ENCODE measurements at places on chromosomes 6 and 20.

GRCh38 chr20:10177326-10177725 lies 41.3 kb upstream of the SNAP25 start:
- DNase-seq, result no peak

DNA sequence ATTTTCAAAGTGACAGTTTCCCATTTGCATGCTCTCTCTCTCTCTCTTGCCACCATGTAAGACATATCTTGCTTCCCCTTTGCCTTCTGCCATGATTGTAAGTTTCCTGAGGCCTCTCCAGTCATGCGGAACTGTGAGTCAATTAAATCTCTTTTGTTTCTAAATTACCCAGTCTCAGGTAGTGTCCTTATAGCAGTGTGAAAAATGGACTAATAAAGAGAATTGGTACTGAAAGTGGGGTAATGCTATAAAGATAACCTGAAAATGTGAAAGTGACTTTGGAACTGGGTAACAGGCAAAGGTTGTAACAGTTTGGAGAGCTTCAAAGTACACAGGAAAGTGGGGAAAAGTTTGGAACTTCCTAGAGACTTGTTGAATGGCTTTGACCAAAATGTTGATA lies 389.8 kb downstream of the GRIK2 start:
- no peak for DNase-seq

- no peak for DNase-seq
Observed at GRCh38 chr6:42988486-42989020, 4.2 kb downstream of the PPP2R5D start.

GRCh38 chr6:144159742-144160141 lies 9.4 kb downstream of the STX11 start:
- no peak for DNase-seq

DNA sequence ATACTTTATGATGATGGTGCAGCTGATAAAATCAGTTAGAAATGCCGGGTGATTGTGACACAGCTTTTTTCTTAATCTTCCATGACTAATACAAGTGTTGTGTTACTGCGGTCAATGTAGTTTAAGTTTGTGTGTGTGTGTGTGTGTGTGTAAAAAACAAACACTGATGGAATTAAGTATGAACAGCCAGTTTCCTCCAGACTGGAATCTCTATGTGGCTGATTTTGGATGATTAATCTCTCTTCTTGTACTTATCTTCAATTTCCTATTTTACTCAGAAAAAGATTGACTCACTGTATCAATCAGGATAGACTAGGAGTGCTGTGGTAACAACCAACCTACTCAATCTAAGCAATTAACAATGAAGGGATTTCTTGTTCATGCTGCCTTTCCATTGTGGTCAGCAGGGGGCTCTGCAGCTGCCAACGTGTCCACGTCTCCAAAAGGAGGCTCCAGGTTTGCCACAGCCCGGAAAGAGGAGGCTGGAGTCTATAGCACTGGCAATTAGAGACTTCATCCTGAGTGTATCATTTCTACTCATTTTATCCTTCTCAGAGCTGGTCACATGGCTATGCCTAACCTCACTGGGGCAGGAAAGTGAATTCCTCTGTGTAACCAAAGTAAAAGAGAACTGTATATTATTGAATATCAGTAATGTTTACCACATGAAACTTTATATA lies 107.7 kb downstream of the CD109 start:
- no peak for DNase-seq

GRCh38 chr6:7959453-7959852 lies 48.9 kb upstream of the TXNDC5 start:
- no peak for DNase-seq

DNA sequence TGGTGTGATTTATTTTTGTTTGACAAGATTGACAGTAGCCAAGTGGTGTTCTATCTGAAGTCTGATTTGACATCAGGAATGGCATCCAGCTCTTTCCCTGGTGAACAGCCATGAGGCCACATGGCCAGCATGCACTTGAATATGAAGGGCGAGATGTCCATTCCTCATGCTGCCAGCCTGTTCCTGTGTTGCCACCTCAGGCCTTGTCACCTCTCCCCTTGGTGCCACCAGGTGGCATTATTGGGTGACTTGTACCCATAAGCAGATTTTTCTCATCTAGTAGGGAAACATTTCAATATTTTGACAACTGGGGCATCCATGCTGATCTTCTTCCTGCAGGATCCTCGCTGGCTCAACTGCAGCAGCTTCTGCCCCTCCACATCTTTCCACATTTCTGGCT lies 199.1 kb downstream of the ERMARD start:
- DNase-seq, result no peak

GRCh38 chr6:100879317-100879716 lies 1.8 kb downstream of the ASCC3 start:
- DNase-seq, result no peak

GRCh38 chr6:21800948-21801438 lies 207.4 kb downstream of the SOX4 start:
- DNase-seq, result no peak

DNA sequence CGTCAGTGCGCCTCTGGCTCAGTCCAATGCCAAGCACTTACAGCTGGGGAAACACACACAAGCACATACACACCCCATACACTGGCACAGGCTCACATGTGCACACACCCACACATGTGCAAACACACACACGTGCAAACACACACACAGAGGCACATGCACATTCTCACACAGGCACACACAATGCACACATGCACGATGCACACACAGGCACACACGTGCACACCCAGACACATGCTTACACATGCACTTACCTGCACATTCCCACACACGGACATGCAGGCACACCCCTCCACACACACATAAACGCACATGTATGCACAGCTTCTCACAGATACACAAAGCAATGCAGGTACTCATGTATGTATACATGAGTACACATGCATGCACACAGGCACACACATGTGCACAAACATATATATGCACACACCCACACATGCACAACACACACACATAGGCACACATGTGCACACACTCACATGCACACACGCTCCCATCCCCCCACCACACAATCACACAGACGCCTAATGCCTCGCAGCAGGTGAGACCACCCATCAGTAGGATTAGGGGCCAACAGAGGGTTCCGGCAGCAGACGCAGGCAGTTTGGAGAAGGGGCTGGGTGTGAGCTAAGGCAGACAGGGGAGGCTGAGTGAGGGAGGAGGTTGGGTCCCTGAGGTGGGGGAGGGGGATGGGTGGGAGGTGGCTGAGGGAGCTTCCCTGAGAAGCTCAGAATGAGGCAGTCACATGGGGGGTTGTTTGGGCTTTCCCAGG lies 71.2 kb upstream of the SLCO4A1 start:
- DNase-seq, result no peak

DNA sequence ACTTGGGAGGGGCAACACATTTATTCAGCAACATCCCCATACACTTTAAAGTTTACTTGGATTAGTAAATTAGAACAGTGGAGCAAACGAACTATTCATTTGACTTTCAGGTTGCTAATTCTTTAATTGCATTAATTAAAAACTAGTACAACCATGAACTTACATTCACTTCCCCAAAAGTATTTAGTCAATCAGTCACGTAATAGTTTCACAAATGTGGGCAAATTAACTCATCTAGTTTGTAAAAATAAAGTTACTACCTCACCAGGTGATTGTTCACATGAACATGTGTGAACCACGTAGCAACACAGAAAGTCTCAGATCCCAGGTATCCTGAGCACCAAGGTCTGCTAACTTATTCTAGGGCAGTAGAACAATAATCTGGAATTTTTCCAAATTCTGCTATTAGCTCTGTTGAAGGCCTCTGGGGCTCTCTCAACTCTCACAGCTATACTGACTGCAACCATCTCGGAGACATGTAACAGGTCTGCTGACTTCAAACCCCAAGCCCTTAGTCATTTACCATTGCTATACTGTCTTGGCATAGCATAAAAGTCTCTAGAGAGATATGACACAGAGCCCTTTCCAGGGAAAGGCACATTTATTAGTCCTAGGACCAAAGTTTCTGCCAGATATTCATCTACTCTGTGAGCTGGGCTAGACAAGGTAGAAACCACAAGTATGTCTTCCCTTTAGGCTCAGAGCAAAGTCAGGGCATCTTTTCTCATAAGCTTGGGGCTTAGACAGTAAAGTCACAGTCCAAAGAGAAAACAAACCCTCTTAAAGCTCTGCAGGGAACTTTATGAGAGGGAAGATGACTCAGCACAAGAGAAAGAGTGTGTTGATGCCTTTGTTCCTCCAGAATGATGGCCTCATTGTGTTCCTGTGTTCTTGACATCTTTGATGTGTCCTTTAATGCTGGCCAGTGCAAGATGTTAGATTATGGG lies 50.9 kb upstream of the CCDC28A start:
- no peak for DNase-seq

DNA sequence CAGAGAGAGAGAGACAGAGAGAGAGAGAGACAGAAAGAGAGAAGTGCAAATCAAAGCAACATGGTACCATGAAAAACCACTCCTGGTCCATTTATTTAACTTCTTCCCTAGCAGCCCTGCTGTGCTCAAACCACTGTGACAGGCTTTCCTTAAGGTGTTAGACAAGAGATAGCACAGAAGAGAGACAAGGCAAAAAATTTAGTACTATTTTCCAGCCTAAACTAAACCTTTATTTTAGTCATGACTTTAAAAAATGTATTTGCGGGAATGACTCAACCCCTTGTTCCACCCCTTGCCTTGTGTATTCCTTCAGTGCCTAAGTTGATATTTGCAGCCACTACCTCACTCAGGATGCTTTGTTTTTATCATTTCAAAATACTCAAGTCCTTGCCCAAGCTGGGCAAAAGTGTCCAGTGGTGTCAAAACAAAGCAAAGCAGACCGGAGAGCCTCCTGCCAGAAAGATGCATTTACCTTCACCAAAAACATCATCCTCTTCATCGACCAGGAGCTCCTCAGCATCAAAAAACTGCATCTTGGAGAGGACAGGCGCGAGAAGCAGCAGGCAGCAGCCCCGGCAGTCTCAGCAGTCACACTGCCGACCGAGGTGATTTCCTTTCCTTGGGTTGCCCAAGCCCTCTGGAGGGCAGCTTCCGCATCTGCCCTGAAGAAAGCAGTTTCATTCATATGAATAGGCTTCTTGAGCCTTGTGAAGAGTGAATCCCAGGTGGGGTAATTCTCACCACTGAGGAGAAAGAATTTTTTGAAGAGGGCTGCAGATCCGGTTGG lies at the start of gene RIPOR2:
Gene RIPOR2, minus strand, starts transcription at position 595 of the 787 bp plus-strand sequence. Its CDS starts 62 bp downstream, at position 533.
- DNase-seq, result peak; percentile 14

GRCh38 chr20:38673725-38674091 lies 50.6 kb upstream of the SLC32A1 start:
- no peak for DNase-seq

DNA sequence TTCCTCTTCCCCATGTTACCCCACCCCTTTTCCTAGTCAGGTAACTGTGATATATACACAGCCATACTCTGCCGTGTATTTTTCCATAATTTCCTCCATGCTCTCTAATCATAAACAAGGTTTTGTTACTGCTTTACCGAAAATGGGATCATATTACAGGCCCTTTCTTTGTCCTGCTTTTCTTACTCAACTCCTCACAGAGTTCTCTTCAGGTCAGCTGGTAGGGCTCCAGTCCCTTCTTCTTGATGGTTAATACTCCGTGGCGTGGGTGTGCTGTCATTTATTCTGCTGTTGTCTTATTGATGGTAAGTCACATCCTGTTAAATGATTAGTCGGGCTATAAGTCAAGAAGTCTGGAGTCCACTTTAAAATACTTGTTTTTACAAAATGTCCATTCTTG lies 24.9 kb upstream of the PI16 start:
- no peak for DNase-seq

- no peak for DNase-seq
Observed at GRCh38 chr6:134245041-134245440, 72.9 kb downstream of the SGK1 start.

GRCh38 chr6:5746759-5747130 lies 260.0 kb downstream of the NRN1 start:
- no peak for DNase-seq

- DNase-seq, result no peak
Observed at GRCh38 chr20:760751-761417, 7.4 kb downstream of the SLC52A3 start.

GRCh38 chr6:64459411-64459944 lies 823.9 kb downstream of the PHF3 start:
- DNase-seq, result no peak

DNA sequence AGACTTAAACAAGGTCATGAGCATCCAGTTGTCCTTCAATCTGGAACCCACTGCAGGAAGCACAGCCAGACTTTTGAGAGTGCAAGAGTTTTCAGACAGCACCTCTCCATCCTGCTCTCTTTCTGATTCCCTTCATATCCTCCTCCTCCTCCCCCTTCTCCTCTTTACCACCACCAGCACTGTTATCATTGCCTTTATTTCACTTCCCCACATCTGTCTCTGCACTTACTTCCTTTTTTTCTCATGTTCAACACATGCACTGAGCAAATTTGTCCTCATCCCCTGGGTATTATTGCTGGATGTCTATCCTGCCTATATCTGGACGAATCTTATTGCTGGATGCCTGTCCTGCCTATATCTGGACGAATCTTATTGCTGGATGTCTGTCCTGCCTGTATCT lies 554.8 kb downstream of the DHX35 start:
- no peak for DNase-seq

DNA sequence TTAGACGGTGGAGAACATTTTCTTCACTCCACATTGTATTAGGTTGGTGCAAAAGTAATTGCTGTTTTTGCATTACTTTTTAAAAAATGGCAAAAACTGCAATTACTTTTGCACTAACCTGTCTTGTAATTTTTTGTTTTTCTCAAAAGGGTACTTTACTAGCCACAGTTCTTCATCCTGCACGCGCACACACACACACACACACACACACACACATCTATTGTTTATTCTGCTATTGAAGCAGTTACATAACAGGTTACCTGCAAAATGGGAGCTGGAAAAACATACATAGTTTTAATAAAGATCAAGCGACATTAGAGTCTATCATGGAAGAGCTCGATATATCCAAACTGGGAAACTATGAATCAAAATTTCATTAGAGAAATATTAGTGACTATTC lies 235.2 kb downstream of the SIM1 start:
- no peak for DNase-seq

GRCh38 chr6:146913842-146914488 lies 290.3 kb upstream of the STXBP5 start:
- DNase-seq, result no peak

- no peak for DNase-seq
Observed at GRCh38 chr6:107045826-107046675, 18.1 kb downstream of the MTRES1 start.

GRCh38 chr6:33508935-33509926 lies 54.9 kb downstream of the ZBTB9 start:
- no peak for DNase-seq

DNA sequence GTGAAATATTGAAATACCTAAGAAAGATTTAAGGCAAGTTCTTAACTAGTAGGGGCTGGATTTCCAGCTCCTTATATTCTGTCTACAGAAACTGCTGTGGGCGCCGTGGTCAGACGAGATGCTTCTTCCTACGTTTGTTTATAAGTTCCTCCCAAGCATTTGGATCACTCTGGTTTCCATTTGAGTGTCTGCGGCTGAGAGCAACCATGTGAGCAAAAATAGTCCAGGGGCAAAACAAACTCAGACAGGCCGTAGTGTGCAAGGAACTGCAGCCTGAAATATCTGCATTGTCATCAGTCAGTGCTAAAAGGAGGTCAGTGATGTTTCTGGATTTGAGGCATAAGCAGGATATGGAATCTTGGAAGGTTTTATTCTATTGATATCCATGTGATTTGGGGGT lies 485.9 kb upstream of the JAG1 start:
- DNase-seq, result no peak

GRCh38 chr20:52172392-52173047 lies 19.1 kb downstream of the ZFP64 start:
- no peak for DNase-seq

GRCh38 chr6:114108119-114109002 lies 137.4 kb upstream of the HDAC2 start:
- no peak for DNase-seq

Data from esophagus squamous epithelium (tissue), 5 donors.